IMR-90 (cell line): ENCODE measurements at places on chromosomes 5 and 9. TPM values are rescaled to one million over a fixed set of nuclear protein-coding genes. Genes with fewer than 3 reads are reported as not detected.

Gene SPOCK1
- 5.0 and 8.1 TPM in 2 replicates for total RNA-seq

DNA sequence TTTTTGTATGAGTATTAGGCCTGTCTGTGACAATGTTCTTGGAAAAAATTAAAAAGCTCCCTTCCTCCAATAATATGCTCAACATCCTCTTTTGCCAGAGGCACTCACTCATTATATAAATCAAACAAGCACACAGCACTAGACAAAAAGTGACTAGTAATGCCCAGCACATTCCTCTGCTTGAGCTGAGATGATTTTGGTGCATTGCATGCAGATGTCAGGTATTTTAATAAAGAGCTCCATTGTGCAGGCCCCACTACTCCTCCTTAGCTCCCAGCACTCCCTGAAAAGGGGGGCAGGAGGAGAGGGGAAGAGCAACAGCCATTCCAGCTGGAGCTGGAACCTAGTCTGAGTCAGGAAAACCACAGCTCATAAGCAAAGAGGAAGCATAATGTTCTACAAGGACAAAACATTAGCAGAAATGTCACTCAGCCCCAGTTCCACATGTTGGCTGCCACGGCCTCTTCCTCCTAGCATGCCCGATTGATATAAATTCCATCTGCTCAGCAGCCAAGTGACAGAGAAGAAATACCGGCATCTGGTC lies 348.5 kb downstream of the BNC2 start:
- H3K4me1 ChIP-seq: peaks cover 13% of the 10 kb centered on the region
- H3K4me3 ChIP-seq: no peak overlapping the region; the same call in 1 of the 2 replicates
- H3K27me3 ChIP-seq: no peaks in the 10 kb centered on the region
- DNase-seq: peak; percentile 94
- peak overlapping the region; percentile 90 for H3K27ac ChIP-seq

Gene ZNF367
- 2.7 and 4.7 TPM in 2 replicates for total RNA-seq

GRCh38 chr9:91746904-91747303 lies 203.1 kb downstream of the ROR2 start:
- no peak overlapping the region for H3K27ac ChIP-seq
- DNase-seq: peak; percentile 69
- H3K4me1 ChIP-seq: peaks cover 3% of the 10 kb centered on the region; the same call in 1 of the 2 replicates
- no peaks in the 10 kb centered on the region for H3K27me3 ChIP-seq
- H3K36me3 ChIP-seq: peaks cover 8% of the 10 kb centered on the region; the same call in 1 of the 2 replicates
- no peak overlapping the region for H3K4me3 ChIP-seq

Gene RNF183
- not detected in 2 replicates for total RNA-seq

Gene CDKN2A
- total RNA-seq: 11.3 and 17.5 TPM in 2 replicates

DNA sequence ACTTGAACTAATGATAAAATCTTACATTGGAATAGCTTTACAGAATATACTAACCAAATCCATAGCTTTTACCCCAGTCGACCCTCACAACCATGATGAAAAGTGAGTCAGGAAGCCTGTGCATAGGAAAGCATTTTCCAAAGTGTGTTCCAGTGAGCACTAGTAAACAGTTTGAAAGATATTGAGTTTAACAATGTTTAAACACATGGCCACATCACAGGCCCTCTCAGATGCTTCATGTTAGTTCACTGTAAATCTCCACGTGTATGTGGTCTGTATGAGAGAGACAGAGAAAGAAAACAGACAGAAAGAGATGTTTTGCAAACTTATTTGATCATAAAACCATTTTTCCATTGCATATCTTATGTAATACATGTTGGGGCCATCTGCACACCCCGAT lies 27.0 kb downstream of the PRUNE2 start:
- H3K27ac ChIP-seq: no peak overlapping the region
- H3K36me3 ChIP-seq: no peaks in the 10 kb centered on the region
- H3K4me1 ChIP-seq: peaks cover 5% of the 10 kb centered on the region
- no peak overlapping the region for H3K4me3 ChIP-seq

DNA sequence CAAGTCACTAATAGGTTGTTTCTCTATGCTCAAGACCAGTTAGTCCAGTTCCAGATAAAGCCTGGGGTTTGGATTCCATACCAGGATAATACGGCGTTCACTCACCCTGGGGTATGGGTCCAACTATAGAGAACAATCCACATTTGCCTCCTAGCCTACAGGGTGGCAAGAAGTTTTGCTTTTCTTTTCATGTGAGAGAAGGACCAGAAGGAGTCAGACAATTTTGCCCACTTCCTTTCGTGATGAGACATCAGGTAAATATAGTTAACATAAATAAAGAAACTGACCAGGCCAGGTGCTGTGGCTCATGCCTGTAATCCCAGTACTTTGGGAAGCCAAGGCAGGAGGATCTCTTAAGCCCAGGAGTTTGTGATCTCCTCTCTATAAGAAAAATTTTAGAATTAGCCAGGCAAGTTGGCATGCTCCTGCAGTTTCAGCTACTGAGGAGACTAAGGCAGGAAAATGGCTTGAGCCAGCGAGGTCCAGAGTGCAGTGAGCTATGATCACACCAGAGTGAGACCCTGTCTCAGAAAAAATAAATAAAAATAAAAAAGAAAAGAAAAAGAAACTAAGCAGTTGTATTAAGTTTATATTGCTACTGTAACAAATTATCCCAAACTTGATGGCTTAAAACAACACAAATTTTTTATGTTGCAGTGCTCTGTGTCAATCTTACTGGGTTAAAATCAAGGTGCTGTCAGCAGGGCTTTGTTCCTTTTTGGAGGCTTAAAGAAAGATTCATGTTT lies 7.5 kb upstream of the REEP5 start:
- peak; percentile 33 for DNase-seq
- H3K27ac ChIP-seq: no peak overlapping the region
- no peak overlapping the region for H3K4me3 ChIP-seq
- peaks cover 6% of the 10 kb centered on the region for H3K4me1 ChIP-seq

GRCh38 chr5:66224274-66224673 lies 80.2 kb downstream of the SREK1 start:
- no peak overlapping the region for H3K4me3 ChIP-seq
- DNase-seq: no peak
- H3K36me3 ChIP-seq: no peaks in the 10 kb centered on the region
- H3K4me1 ChIP-seq: no peaks in the 10 kb centered on the region
- no peak overlapping the region for H3K27ac ChIP-seq
- H3K27me3 ChIP-seq: no peaks in the 10 kb centered on the region; the same call in none of the 2 replicates

GRCh38 chr5:38546691-38547146 lies 9.7 kb downstream of the LIFR start:
- H3K4me3 ChIP-seq: no peak overlapping the region
- no peak for DNase-seq
- H3K36me3 ChIP-seq: no peaks in the 10 kb centered on the region; the same call in 1 of the 2 replicates
- no peaks in the 10 kb centered on the region for H3K27me3 ChIP-seq

Gene ELL2
- 92.5 and 137 TPM in 2 replicates for total RNA-seq

GRCh38 chr9:129177443-129177790 lies 644 bp downstream of the IER5L start:
- peaks cover 13% of the 10 kb centered on the region for H3K4me1 ChIP-seq
- no peak for DNase-seq
- H3K4me3 ChIP-seq: peak overlapping the region; percentile 89
- H3K27me3 ChIP-seq: no peaks in the 10 kb centered on the region
- H3K36me3 ChIP-seq: peaks cover 4% of the 10 kb centered on the region; the same call in 1 of the 2 replicates
- H3K27ac ChIP-seq: peak overlapping the region; percentile 72; the same call in 1 of the 2 replicates

Gene DMRT3
- total RNA-seq: not detected in 2 replicates

DNA sequence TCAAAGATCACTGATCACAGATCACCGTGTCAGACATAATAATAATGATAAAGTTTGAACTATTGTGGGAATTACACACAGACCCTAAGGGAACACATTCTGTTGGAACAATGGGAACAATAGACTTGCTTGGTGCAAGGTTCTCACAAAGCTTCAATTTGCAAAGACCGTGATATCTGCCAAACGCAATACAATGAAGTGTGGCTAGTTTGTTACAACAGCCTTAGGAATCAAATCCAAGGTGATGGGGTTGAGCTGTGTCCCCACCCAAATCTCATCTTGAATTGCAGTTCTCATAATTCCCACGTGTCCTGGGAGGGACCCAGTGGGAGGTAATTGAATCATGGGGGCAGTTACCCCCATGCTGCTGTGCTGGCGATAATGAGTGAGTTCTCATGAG lies 20.8 kb downstream of the KYAT1 start:
- H3K36me3 ChIP-seq: no peaks in the 10 kb centered on the region; the same call in 1 of the 2 replicates
- H3K27me3 ChIP-seq: no peaks in the 10 kb centered on the region
- no peaks in the 10 kb centered on the region for H3K4me1 ChIP-seq
- H3K4me3 ChIP-seq: no peak overlapping the region

DNA sequence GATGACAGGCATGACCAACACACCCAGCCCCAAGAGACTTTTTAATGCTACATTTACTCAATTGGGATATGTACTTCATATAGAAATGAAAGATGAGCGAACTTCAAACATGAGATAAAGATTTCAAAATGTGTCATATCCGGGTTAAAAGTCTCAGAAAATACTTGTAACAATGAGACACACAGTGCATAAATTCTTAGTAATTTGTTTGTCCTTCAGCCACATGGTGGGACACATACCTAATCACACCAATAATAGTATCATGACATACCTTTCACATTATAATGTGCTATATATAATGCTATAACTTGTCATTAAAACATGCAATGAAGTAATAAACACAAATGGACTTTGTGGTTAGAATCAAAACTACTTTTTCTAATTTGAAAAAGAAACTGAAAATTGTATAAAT lies 204.7 kb upstream of the RFX3 start:
- no peaks in the 10 kb centered on the region for H3K27me3 ChIP-seq
- no peak for DNase-seq
- no peaks in the 10 kb centered on the region for H3K36me3 ChIP-seq

Gene LMX1B
- total RNA-seq: not detected in 2 replicates

DNA sequence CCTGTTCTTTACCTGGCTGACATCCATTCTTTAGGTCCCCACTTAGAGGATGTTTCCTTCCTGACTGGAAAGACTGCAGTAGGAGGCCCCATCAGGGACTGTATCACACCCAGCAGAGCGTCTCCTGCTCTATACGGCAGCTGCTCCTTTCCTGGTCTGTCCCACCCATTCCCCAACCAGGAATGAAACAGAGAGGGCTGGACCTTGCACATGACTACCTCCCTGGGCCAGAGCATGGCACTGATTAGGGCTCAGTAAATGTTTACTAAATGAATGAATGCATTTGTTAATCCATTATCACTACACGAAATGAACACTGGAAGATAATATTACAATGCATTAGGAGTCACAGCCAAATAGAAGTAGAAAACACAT lies 76.4 kb downstream of the ABCA1 start:
- H3K27me3 ChIP-seq: no peaks in the 10 kb centered on the region
- no peak overlapping the region for H3K27ac ChIP-seq
- no peak overlapping the region for H3K4me3 ChIP-seq
- H3K36me3 ChIP-seq: peaks cover 36% of the 10 kb centered on the region
- peaks cover 6% of the 10 kb centered on the region for H3K4me1 ChIP-seq
- no peak for DNase-seq

DNA sequence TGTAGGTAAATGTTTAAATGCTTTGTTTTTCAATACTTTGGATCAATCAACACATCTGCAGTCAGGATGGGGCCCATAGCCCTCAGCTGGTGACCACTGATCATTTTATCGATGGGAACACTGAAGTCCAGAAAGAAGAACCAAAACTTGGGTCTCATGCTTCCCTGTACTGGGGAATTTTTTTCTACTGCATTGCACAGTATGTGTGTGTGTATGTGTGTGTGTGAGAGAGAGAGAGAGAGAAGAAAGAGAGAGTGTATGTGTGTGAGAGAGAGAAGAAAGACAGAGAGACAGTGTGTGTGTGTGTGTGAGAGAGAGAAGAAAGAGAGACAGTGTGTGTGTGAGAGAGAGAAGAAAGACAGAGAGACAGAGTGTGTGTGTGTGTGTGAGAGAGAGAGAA lies 202.9 kb upstream of the MSX2 start:
- no peak for DNase-seq
- no peaks in the 10 kb centered on the region for H3K27me3 ChIP-seq
- H3K27ac ChIP-seq: no peak overlapping the region
- H3K4me3 ChIP-seq: no peak overlapping the region

Gene NMUR2
- total RNA-seq: not detected in 2 replicates

DNA sequence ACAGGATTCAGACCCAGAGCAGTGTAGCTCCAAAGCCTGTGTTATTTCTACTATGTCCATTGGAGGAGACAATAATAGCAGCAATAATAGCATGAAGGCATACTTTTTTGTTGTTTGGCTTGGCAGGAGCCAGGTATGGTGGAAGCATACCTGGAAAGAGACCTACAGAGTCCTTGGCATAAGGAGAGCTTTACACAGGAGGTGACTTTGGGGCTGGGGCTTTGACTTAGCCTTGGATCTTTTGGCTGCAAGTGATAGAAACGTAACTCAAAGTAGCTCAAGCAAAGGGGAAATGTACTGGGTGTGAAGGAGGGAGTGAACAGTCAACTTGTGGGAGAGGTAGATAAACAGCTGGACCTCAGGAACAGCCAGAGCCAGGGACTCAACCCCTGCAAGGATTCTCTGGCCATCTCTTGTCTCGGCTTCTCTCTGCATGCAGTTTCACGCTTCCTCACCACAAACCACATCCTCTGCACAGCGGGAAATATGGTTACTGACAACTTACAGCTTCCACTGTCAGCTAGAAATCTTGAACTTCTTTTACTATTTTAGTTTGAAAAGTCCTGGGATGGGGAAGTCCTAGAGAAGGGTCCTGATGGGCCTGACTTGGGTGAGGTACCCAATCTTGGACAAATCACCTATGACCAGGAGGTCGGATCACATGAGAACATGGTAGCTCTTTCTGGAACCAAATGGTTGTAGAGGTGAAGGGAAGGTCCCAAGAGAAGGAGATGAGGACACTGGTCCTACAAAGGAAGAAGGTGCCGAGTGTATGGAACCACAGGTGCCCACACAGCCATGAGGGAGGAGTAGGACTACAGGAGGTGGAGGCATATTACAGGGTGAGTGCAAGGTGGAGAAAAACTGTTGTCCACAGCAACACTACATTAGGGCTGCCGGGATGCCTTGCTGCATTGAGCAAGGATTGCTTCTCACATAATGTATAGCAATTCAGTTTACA lies 47.0 kb upstream of the TGFBR1 start:
- H3K36me3 ChIP-seq: peaks cover 45% of the 10 kb centered on the region; the same call in 1 of the 2 replicates
- no peaks in the 10 kb centered on the region for H3K27me3 ChIP-seq
- DNase-seq: peak; percentile 81
- no peak overlapping the region for H3K4me3 ChIP-seq
- H3K4me1 ChIP-seq: peaks cover 11% of the 10 kb centered on the region

DNA sequence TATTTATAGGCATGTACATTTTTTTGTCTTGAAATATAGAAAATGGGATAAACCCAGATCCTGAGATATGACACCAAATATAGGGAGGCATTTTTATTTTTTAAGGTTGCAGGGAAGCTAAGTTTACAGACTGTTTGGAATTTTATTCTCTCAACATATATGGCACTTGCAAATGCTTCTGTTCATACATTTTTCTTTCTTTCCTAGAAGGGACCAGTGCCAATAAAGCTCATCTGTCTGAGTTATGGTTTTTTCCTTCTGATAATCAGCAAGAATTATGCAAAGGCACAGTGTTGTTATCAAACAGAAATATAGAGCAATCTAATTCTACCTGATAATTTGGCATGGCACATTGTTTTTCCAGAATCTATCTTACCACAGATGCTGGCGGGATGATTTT lies 156.9 kb upstream of the GPR151 start:
- no peaks in the 10 kb centered on the region; the same call in 1 of the 2 replicates for H3K27me3 ChIP-seq
- H3K27ac ChIP-seq: no peak overlapping the region
- H3K4me1 ChIP-seq: no peaks in the 10 kb centered on the region
- no peaks in the 10 kb centered on the region for H3K36me3 ChIP-seq
- no peak for DNase-seq

Gene SNX30
- 18.8 and 23.6 TPM in 2 replicates for total RNA-seq

- H3K36me3 ChIP-seq: no peaks in the 10 kb centered on the region
- H3K4me3 ChIP-seq: no peak overlapping the region
- no peaks in the 10 kb centered on the region for H3K27me3 ChIP-seq
- no peak overlapping the region for H3K27ac ChIP-seq
- H3K4me1 ChIP-seq: no peaks in the 10 kb centered on the region
Observed at GRCh38 chr5:44885903-44886302, 77.2 kb downstream of the MRPS30 start.
